BJ (cell line): ENCODE measurements at places on chromosomes 1 and 21. TPM values are rescaled to one million over a fixed set of nuclear protein-coding genes. Genes with fewer than 3 reads are reported as not detected.

DNA sequence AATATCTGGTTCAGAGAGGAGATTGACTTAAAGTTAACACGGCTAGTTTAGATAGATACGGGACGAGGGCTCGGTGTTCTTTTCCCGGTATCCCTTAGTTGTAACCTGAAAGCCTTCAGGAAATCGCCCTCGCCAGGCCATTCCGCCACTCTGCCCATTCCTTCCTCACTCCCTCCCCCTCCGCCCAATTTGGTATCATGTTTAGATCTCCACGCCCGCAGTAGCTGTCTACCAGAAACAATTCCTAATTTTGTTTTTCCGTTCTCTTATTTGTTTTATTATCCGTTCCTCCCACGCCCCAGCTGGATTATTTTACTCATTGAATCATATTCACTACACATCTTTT, 685 bp upstream of the VAMP4 start:
- no peak for DNase-seq

- DNase-seq = no peak
Measured at GRCh38 chr1:9441451-9442133, 97.7 kb upstream of the SLC25A33 start.

DNA sequence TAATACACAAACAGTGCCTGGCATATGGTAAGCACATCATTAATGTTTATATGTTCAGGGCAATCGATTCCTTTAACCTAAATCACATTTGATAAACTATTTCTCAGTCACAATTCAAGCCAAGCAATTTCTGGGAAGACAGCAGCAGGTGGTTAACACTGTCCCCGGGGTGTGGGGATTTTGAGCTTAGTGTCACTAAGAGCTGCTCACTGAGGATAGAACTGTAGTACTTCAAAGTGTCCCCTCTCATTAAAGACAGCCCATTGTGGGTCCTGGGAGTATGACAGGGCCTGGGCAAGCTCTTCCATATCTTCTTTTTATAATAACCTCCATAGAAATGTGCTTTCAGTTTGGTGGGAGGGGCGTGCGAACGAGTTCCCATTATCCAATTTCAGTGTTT, 8.4 kb upstream of the GALNT2 start:
- DNase-seq = no peak

DNA sequence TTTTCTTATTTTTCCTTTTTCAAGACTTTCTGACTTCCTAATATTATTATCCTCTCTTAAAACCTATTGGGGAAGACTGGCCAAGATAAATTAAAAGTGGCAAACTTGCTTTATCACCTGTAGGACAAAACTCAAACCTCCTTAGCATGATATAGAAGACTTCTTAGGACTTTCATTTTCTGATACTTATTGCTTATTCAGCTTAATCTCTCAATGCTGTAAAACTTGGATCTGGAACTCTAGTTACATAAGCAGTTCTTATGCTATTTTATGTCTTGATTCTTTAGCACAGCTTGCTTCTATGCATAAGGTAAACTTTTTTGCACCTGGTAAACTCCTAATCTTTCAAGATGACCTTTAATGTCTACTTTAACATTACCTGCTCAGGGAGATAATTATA, 382.3 kb upstream of the LRRC7 start:
- no peak for DNase-seq

GRCh38 chr1:151711044-151711800, 5.4 kb downstream of the CELF3 start:
- DNase-seq = no peak

Gene OR10J1
- polyA plus RNA-seq = not detected in 2 replicates

Gene CYYR1
- polyA plus RNA-seq = not detected in 2 replicates

Gene PGLYRP4
- not detected in 2 replicates for polyA plus RNA-seq

Gene RER1
- polyA plus RNA-seq = 255 and 354 TPM in 2 replicates

Gene LINGO4
- polyA plus RNA-seq = not detected in 2 replicates
